ENCODE measurements at places on chromosomes 7 and 10.

- no peak for DNase-seq
Observed at GRCh38 chr7:151844071-151844824, 32.7 kb downstream of the PRKAG2 start.

- DNase-seq: no peak
Observed at GRCh38 chr7:96200740-96201139, 121.2 kb downstream of the SLC25A13 start.

DNA sequence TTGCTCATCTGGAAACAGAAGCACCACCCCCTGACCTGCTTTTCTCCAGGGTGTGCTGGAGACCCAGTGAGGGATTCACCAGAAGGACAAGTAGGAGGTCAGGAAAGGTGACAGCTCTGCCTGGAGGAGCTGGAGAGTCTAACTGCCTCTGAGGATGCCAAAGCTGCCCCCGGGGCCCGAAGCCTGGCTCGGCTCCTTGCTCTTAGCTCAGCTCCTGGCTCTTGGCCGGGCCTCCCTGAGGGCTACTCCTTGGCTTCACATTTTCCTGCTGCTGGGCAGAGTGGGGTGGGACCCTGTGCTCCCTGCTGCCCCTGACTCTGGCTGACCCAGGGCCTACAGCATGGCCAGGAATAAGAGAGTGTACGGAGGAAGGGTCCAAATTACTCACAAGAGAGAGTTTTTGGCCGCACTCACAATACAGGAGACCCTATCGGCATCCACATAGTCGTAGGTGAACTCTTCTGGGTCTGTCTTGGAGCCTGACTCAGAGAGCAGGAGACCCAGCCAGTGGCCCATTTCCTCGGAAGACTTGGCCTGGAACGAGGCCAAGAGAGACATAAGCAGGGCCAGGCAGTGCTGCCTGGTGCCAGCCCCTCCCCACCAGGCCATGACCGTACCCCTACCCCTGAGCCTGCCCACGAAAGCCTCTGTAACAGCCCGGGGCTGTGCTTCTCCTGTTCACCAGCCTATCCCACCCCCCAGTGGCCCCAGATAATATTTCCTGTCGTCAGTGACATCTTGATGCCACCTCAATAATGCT is 63.1 kb downstream of the VWA2 start:
- no peak for DNase-seq

DNA sequence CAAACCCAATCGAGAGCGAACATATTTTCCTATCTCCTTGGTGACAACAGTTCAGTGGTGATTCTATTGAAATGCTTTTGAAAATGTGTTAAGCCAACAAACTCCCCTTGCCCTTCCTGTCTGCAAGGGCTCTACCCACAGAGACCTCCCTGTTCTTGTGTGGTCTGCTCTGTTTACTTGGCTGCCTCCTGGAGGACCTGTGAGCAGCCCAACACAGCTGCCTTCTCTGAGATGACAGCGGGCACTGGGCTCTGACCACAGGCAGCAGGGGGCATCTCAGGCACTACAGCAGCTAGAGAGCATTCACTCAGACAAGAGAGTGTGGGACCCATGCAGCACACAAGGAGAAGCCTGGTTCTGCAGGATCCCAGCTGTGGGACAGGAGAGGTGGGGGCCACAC is 416.4 kb downstream of the TCERG1L start:
- no peak for DNase-seq

- no peak for DNase-seq
Observed at GRCh38 chr10:102016416-102016815, 39.6 kb downstream of the ARMH3 start.

GRCh38 chr7:101945034-101945758 is 127.8 kb downstream of the CUX1 start:
- DNase-seq: no peak

- DNase-seq: no peak
Observed at GRCh38 chr7:143431109-143431508, 12.1 kb upstream of the TAS2R60 start.

DNA sequence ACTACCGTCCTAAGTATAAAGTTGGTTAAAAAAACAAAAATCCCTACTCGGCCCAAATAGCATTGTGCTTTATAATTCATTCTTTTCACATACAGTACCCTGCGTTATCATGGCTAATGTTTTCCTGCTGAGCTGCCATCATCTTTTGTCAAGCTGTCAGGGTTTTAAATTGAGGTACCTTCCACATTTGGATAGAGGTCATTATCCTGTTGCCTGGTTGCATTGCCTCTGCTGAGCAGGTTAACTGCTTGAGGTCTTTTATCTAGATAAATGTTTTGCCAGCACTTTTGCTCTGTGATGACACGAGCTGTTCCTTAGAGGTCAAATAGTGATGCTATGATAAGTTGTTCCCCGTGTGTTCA is 94.4 kb upstream of the FZD1 start:
- no peak for DNase-seq

DNA sequence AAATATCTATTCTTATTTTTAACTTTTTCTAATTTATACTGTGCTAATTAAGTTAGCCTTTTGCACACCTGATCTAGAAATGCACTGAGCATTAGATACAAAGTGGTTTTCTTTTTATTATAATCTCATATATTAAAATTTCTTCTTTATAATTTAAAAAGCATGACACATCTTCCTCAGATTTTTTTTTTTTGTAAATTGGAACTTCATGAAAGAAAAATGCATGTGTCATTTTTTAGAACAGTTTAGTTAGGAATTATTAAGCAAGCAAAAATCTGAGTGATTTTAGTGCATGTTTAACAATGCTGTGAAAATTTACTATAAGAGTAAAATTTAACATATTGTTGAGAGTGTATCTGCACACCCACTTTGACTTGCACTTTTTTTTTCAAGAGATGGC is 367.9 kb downstream of the TFEC start:
- no peak for DNase-seq

DNA sequence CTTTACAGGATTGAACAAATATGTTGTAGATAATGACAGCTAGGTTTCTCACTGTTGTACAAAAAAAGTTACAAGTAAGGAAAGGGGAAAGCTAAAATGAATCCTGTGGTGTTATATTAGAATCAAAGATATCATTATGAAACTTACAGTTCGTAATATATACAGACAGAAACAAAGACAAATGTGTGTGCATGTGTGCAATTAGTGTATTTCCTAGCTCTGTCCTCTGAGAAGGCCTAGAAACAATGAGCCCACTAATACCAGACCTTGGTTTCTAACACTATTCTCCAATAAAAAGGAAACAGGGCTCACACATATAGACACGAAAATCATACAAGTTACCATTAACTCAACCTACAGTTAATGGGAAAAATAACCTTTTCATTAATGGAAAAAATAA is 8.0 kb downstream of the KDM7A start:
- no peak for DNase-seq

DNA sequence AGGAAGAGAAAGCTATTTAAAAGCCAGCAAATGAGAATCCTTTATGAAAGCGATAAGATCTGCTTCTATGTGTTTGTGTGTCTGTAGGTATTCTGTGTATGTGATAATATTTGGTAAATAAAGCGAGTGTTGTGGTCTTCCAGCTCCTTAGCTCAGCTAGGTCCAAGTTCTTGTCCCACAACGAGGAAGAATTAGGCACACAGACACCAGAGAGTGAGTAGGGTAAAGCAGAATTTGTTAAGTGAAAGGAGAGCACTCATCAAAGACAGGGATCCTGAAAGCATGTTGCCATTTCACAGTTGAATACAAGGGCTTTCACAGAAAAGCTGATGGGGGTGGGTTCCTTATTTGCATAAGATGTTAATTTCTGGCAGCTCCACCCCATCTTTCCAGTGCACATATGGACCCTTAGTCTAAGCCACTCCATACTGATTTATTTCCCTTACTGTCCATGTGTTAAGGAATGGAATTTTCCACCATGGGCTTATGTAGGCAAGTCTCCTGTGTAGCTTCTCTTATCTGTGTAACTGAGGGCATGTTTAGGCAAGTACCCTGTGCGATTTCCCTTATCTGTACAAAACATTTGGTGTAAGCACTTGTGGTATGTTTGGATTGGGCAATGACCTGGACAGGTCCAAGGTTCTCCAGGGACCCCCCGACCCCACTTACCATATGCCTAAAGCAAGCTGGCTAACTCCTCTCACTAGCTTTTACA is 165.9 kb upstream of the VIPR2 start:
- DNase-seq: no peak

GRCh38 chr7:106614751-106615150 is 46.2 kb downstream of the CCDC71L start:
- DNase-seq: no peak

GRCh38 chr10:34168439-34168838 is 646.7 kb downstream of the PARD3 start:
- DNase-seq: no peak

DNA sequence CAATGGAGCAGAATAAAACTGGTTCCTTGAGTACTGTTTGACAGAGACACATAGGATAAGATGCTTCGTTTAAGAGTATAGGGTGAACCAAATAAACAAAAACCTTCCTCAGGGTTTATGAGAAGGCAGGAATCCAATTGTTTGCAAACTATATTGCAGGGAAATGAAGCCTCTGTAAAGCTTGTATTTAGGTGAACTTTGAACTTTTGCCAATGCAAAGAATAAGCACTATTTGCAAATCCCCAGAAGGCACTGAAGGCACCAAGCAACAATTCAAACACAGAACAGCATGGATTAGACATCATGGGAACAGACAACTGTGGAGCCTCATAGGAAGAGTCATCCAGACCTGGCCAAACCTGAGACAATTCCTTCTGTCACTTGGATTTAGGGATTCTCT is 47.1 kb upstream of the WASL start:
- DNase-seq: no peak

- no peak for DNase-seq
Observed at GRCh38 chr10:72375585-72375984, 20.9 kb upstream of the DNAJB12 start.

- no peak for DNase-seq
Observed at GRCh38 chr10:32964270-32964669, 6.2 kb upstream of the ITGB1 start.

- DNase-seq: no peak
Observed at GRCh38 chr10:23147035-23147434, 45.1 kb upstream of the PTF1A start.

GRCh38 chr7:105003275-105003674 is 10.7 kb upstream of the KMT2E start:
- no peak for DNase-seq

GRCh38 chr10:80581469-80581835 is 43.8 kb downstream of the SH2D4B start:
- DNase-seq: no peak

GRCh38 chr10:98249134-98249533 is 18.9 kb downstream of the LOXL4 start:
- no peak for DNase-seq

DNA sequence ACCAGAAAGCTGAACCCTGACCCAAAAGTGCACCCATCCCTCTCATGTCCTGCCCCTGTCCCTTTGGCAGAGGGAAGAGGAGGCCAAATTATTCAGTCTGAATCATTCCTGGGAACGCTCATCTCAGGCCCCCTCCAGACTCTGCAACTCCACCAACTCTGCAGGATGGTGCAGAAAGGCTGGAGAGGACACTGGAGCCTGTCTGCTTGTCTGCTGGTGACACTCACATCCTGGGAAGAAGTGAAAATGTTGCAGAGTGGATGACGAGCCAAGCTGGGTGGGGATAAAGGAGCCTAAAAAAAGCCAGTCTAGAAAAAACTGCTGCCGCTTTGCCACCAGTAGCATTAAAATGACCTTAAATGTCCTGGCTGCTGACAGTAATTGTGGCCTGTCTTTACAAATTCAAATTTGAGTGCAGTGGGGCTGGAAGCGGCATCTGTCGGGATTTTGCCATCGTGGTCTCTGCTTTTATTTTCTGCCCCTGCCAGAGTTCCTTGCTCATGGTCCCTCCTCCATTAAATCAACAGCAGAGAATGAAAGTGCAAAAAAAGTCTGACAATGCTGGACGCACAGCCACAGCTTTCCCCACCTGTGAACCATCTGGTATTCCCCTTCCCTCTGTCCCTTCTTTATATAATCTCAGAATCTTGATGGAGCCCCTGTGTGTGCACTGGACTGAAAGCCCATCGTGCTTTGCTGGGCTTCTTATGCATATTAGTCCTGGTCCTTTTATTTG is 63.9 kb downstream of the STK17A start:
- DNase-seq: no peak

- DNase-seq: no peak
Observed at GRCh38 chr10:119616882-119617570, 20.3 kb upstream of the TIAL1 start.

- peak; percentile 68 for DNase-seq
Observed at GRCh38 chr7:155490697-155491628, 33.0 kb downstream of the EN2 start.

- no peak for DNase-seq
Observed at GRCh38 chr7:107078517-107078966, 34.0 kb downstream of the PRKAR2B start.

GRCh38 chr10:113843972-113844485 is 9.9 kb downstream of the DCLRE1A start:
- no peak for DNase-seq

- peak; percentile 43 for DNase-seq
Observed at GRCh38 chr7:127393368-127394058, 1.0 kb upstream of the ZNF800 start.

DNA sequence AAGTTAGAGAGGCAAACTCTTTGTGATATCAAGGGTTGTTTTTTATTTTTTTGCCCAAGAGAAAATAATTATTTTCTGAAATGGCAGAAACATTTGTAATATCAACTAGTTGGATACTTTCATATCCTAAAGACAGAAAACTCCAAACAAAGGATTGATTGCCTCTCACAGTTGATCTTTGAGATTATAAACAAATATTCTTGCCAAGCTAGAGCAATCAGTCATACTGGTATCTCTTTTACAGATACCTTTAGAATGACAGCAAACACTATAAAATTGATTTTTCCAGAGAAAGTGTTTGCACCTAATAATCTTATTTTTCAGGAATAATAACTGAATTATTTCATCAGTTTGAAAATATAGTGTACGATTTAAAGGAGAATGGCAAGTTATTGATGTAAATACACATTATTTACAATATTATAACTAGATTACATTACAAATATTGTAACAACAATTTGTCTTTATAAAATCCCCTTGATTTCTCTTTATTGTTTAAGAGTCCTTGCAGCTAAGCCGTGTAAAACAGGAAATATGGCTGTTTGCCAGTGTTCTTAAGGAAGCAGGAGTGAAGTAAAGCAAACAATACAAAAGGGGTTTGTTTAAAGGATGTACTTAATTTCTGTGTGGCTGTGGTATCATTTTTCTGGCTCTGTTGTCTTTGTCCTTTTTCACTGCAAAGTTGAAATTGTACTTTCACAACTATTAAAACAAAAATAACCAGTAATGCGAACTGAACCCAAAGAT is 58.4 kb downstream of the MAPK8 start:
- no peak for DNase-seq

DNA sequence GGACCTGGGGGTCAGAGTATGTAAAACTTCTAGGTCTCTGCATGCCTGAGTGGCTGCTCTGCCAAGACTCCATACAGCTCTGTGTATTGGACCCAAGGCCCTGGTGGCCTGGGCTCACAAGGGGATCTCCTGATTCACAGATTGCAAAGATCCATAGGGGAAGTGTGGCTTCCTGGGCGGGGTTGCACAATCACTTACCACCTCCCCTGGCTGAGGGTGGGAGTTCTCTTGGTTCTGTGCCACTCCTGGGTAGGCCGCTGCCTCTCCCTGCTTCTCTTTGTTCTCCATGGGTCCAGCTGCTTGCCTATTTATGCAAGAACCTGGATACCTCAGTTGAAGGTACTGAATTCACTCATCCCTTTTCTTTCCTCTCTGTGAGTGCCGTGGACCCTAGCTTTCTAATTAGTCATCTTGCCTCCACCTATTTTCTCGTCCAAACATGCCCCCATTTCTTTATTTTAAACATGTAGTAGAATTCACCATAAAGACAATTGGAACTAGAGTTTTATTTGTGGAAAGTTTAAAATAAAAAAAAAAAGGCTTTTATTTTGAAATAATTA is 18.5 kb upstream of the AGR3 start:
- no peak for DNase-seq
